ENCODE measurements at places on chromosomes 3 and 15.

DNA sequence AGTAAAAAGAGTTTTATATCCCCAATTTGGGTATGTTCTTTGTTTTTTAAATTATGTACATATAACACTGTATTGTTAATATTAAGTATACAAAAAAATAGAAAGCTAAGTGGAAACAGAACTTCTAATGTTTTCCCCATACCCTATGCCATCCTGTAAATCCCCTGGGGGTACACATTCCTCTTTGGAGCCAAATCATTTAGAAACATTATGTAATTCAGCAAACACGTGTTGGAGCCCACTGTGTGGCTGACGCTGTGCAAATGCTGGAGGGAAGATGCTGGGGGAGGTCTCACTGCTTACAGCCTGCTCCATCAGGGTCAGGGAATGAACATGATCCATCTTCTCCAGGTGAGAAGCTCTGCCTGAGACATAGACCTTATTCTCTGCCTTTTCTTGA is 52.8 kb downstream of the CRTC3 start:
- DNase-seq: no peak

DNA sequence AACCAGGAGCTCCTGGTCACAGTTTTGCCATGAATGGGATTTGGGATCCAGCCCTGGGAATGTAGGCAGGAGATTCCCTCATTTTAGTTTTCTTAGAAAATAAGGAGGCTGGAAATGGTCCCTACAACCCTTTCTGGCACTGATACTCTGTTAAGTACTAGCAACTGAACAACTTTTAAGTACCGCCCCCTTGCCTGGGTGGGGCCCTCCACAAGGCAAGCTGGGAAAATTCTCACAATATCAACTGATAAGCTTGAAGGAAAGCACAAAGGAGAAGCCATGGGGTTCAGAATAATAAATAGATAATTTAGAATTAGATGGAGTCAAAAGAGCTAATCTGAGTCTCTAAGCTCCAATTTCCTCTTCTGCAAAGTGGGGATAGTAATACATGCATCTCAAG is 4.2 kb upstream of the DGKG start:
- no peak for DNase-seq

- no peak for DNase-seq
Measured at GRCh38 chr3:27287052-27287451, 82.1 kb downstream of the NEK10 start.

DNA sequence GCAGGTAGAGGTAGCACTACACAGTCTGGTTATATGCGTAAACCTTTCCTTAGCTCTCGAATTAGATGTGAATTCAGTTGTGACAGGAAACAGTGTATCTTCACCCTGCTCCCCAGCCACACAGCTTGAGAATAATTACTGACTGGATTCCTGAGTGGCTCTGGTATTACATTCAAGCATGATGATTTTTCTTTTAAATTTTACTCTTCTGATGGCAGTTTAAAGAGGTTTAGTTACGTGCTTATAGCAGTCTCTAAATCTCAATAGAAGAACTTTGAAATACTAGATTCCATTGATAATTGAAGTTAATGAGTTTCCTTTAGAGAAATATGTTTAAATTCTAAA is 98.8 kb downstream of the FNDC3B start:
- DNase-seq: no peak

- no peak for DNase-seq
Measured at GRCh38 chr15:81498294-81498693, 124.3 kb upstream of the TMC3 start.

DNA sequence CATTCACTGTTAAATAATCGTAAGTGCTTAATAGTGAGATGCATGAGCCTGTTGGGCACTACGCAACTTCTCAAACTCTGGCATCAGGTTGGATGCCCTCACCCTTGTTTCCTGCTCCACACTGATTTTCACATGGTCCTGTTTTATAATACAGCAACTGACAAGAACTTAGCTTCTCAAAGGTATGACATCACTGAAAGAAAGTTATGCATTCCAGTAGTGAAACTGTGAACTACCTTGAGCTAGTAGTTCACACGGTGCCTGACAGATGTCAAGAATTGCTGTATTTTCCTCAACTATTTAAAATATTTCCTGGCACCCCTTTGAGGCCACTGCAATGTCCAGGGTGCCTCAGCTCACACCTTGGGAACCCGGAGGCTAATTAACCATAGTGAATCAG is 327.5 kb downstream of the RORA start:
- no peak for DNase-seq

DNA sequence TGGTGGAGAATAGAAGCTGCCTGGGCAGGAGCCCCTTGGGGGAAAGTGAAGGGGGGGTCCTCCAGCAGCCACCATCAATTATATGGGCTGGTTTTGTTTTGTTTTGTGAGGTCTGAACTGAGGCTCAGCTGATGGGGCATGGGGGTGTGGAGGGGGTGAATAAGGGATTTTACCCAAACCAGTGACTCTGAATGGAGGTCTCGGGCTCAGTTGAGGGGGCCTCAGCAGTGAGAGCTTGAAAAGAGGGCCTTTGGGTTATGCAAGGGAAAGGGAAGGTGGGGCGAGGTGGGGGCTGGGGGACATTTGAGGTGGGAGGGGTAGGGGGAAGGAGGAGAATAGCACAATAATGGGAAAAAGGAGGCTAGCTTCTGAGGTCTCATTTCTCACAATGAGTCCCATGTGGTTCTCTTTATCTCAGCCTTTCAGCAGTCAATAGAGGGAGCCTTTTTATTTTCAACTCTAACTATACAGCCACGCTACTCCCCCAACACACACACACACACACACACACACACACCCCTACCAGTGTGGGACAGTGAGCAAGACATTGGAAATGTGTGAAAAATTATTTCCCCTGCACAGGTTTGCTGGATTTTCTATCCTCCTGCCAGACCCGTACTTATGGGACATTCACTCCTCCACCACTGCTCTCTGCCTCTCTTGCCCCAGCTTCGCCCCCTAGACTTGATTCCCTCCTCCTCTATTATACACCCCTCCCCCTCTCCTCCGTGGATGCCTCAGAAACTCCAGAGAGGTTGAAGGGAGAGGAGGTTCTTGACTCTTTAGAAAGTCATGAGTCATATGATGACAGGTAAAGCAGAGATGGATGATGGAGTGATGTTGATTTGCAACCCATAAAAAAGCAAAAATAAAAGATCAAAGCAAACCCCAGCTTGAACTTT is 96.0 kb downstream of the GTPBP8 start:
- DNase-seq: no peak

DNA sequence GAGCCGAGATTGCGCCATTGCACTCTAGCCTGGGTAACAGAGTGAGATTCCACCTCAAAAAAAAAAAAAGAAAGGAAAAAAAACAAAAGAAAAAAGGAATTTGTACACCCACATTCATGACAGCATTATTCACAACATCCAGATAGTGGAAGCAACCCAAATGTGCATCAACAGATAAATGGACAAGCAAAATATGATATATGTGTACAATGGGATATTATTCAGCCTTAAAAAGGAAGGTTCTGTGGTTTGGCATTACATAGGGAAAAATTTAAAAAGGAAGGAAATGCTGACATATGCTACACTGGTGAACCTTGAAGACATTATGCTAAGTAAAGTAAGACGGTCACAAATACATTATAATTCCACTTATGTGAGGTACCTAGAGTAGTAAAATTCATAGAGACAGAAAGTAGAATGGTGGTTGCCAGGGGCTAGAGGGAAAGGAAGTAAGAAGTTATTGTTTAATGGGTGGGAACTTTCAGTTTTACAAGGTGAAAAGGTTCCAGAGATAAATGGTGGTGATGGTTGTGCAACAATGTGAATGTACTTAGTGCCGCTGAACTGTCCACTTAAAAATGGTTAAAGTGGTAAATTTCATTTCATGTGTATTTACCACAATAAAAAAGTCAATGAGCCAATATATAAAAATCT is 118.5 kb downstream of the MYLK start:
- DNase-seq: no peak

DNA sequence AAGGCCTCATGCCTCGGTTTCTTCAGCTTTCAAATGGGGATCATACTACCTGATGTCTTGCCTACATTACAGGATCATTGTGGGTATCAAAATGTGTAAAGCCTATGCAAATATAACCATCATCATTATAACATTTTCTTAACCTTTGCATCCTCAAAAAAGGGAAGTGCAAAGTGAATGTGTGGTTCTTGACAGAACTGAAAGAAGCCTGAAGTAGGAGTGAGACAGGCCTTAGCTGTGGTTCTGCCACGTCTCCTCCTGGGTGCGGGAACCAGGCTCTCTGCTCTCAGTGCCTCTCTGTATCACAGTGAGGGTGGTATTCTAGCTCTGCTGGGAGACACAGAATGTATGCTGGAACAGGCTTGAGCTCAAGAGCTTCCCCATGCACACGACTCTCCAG is 316.9 kb upstream of the ICE2 start:
- DNase-seq: no peak

DNA sequence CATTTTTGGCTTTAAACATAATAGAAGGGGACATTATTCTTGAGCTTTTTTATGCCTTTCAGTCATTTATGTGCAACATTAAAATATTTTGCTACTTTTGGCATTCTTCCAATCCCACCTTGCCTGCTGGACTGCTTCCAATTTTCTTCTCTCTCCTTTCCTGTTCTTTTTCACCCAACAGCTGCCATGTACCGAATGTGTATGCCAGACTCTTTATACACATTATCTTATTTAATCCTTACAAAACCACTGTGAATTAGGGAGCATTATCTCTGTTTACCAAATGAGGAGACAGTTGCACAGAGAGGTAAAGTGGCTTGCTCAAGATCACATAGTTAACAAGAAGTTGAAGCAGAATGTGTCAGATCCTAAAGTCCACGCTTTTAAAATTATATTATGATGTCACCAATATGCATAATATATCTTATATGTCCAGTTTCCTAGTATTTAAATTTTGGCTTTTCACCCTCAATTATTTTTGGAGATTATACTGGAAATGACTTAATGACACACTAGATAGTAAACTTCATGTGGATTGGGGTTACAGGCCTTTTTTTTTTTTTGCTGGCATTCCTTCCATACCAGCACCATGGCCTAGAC is 231.5 kb downstream of the THRB start:
- DNase-seq: no peak

DNA sequence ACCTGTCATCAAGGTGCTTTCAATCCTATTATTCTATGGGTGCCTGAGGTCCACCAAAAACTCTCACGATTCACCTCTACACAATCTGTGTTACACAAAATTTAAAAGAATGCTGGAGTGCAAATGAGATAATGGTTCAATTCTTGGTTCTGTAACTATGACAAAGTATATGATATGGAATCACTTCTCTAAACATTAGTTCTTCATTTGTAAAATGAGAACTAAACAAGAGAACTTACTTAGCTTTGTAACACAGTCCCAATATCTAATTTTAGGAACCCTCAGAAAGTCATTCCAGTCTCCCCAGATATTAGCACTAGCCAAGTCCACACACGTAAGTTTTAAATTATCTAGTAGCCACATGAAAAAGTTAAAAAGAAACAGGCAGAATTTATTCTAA is 111.5 kb downstream of the TBL1XR1 start:
- DNase-seq: no peak

GRCh38 chr3:141094790-141095545 is 43.8 kb downstream of the SPSB4 start:
- no peak for DNase-seq

GRCh38 chr15:70856177-70856883 is 2.4 kb upstream of the LARP6 start:
- no peak for DNase-seq

- DNase-seq: no peak
Measured at GRCh38 chr3:74539876-74540275, 74.6 kb downstream of the CNTN3 start.

DNA sequence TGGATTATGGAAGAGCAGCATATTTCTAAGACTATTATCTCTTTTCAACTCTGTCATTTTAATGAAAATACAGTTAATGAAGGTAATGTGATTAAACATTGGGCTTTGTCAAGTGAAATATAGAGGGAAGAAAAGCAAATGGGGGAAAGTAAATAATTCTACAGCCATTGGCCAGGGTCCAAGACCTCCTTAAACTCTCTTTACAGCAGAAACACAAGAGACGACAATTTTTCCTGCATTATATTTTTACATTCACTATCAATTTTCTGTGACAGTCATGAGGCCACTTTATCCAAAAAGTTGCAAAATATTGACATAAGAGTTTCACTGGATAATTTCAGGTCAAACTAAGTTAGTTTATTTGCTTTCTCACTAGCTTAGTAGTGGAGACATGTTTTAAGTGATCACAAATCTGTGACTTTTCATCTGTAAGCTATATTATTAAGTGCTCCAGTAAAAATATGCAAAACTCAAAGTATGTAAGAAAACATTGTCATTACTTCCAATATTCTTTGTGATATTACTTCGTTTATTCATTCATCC is 385.9 kb upstream of the DPH6 start:
- no peak for DNase-seq
